Hindlimb muscle (tissue), 1 donor: ENCODE measurements at places on chromosomes 16 and 17.

DNA sequence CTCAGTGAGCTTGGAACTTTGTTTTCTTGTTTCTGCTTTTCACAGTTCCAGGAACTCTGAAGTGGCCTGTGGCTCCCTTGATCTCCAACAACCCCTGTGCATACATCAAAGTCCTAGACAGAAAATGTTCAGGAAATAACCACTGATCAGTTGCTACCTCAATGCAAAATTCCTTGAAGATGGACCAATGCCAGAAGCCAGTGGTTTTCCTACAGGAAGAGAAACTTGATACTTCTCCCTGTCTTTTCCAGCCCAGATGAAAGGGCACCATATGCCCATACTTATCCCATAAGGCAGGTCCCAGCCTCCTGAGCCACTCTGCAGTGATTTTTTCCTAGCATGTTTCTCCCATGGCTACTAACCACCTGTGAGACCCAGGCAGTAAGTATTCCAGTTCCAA, 12.3 kb upstream of the CDRT4 start:
- no peak for DNase-seq

DNA sequence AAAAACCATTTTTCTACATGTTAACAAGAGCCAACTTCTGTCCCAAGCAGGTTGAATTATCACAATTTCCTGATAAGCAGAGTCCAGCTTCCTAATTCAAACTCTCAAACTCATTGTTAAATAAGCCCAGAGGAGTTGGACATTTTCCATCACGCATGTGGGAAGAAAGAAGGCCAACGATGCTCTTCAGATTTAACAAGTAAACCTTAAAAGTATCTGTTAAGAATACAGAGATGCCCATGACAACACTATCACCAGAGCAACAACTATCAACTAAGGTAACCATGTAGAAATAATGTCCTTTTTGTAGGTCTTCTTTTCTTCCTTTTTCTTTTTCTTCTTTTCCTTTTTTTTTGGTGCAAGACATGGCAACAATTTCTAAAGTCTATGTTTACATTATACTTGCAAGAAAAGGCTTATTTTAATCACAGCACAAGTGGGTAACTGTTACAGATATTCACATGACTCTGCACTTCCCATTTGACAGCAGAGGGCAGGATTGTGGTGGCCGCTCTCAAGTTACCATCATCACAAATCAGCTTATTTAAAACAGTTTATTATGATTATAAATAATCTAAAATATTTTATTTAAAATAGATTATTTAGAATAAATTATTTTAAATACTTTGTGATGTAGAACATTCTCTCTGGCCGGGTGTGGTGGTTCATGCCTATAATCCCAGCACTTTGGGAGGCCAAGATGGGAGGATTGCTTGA, 35.7 kb upstream of the DHRS7B start:
- no peak for DNase-seq

- no peak for DNase-seq
Measured at GRCh38 chr17:6497496-6498221, 53.4 kb downstream of the PIMREG start.

GRCh38 chr16:15484662-15485061, 50.3 kb downstream of the BMERB1 start:
- no peak for DNase-seq

GRCh38 chr17:27550974-27551505, 79.9 kb upstream of the LGALS9 start:
- no peak for DNase-seq
